Activated CD4-positive, alpha-beta T cell treated with anti-CD3 and anti-CD28 coated beads, Interleukin-2, amount 10 ng/mL, durations not matched to agents 24 days and 14 days (primary cell): ENCODE measurements at places on chromosomes 2 and 18.

DNA sequence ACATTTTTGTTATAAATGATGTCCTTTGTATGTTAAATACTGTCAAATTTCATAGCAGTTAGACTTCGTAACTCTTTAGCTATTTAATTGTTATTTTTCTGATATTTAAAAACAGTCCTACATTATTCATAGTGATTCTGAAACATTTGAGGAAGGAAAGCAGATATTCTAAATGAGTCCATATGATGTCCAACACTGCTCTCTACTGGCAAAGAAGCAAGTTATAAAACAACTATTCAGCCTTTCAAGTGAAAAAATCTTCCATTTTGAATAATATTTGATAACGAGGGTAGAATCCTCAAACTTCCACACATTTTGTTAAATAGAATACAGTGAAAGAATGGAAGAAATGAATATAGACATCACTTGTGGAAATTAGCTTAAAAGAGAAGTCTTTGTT is 220.8 kb downstream of the GULP1 start:
- DNase-seq, result no peak

GRCh38 chr2:211495339-211495738 is 938.9 kb downstream of the CPS1 start:
- no peak for DNase-seq

DNA sequence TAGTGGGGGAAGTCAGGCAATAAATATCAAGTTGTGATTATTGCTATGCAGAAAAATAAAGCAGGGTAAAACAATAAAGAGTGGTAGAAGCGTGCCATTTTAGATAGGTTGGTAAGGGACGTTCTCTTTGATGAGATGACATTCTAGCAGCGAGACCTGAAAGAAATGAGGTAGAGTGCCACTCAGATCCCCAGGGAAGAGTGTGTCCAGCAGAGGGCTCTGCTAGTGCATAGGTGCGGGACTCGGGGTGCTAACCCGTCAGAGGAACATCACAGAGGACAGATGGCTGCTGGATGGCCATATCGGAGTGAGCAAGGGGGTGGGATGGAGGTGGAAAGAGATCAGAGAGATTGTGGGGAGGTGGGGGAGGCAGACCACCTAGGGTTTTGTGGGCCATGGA is 16.3 kb upstream of the GTF2A1L start:
- peak; percentile 60 for DNase-seq

DNA sequence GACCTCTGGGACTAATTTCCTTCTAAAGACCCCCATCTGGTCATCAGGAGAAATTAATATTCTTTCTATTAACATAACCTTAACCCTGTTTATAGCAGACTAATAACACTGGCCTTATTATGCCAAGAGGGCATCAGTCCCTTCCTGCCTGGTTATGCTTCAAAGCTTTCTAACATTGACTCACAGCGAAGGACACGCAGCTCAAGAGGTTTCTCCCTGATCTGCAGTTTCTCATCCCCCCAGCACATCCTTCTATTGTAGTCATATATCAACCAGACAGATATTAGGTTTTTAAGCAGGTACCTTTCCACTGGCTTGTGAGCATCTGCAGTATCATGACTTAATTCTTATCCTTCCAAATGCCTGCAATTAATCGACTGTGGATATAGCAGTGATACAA is 100.0 kb upstream of the CXCR4 start:
- DNase-seq, result no peak

DNA sequence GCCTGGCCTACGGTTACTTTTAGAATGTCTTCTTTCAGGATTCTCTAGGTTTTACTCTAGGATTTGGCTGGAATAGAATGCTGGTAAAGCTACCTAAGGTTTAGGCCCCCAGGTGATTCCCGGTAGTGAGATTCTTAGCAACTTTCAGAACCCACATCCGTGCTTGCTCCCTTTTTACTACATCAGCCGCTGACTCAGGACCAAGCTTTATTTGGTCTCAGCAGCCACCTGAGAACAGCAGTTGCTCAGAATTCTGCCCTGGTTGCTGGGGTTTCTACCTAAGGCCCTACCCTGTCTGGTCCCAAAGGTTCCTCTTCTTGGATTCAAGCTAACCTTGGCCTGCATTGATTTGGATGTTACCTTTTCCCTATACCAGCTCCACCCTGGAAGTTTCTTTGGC is 36.1 kb upstream of the NDUFV2 start:
- no peak for DNase-seq

GRCh38 chr2:63408530-63408929 is 179.7 kb downstream of the WDPCP start:
- DNase-seq, result no peak

- no peak for DNase-seq
Observed at GRCh38 chr2:158512323-158512722, 55.6 kb downstream of the PKP4 start.
